ENCODE measurements at places on chromosomes 12 and 14.
A peak's percentile ranks its signal among the peaks of the same experiment; 100 is the strongest.

GRCh38 chr14:94573475-94574277 is 7.5 kb upstream of the SERPINA5 start:
- DNase-seq, result no peak

DNA sequence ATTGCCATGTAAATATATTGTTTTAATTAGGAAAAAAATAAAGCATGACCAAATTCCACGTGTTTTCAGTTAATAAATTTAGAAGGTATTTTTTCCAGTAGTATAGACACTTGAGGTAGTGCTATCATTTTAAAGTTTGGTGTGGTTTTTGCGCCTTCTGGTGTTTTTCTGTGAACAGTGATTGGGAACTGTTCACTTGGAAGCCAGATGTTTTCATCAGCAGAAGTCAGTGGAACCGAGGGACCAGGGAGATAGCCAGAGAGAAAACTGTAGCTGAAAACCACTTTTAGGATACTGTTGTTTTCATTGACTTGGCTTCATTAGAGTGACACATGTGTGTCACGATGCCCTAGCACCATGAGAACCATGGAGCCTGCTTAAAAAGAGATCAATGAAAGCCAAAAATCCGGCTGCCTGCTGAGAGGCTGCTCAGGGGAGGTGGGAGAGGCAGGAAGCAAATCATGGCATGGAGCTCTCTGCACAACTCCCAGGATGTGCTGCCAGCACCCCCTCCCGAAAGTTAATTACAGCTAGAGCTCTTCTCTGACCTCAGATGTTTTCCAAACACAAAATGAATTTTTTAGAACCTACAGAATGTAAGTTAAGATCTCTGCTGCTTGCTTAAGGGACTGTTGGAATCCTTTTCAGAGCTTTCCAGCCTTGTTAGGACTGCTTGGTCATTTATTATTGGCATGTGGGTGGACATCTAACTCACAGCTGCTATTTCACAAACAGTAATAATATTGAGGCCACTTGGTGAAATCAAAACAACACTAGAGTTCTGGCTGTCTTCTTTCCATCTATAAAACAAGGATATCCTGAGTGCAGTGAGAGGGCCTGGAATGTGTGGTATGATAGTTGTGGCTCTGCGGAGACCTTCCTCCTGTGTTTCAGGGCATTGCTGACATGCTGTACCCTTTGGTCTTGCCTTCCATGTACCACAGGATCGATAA is 192.3 kb downstream of the ANO4 start:
- no peak for DNase-seq

GRCh38 chr12:115433014-115433634 is 749.1 kb upstream of the TBX3 start:
- DNase-seq, result no peak

DNA sequence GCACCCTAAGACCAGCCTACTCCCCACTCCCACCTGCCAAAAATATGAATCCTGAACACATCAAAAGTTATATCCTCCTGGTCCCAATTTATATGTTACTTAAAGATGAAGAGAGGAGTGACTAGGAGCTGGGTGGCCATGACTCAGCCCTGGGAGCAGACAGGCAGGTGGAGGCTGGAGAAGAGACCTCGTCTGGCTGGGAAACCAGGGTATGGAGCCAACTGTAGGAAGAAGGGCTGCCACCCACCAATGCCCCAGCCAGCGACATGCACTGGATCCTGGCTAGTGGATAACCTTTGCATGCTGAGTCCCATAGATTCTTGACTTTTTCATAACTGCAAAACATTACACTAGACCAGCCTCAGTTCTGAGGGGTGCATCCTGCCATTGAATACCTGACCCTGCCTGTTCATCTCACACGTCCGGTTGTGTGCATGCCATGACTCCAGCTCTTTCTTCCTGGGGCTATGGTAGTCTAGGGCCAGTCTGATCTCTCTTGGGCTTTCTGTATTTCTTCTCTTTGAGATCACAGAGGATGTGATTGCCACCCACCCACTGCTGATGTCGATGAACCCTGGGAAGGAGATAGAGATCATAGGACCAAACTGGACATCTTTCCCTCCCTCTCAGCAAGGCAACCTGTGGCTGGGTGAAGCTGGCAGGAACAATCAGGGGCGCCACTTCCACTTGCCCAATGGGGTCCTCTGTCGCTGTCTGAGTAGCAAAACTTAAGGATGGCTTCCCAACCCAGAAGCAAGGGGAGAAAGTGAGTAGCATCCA is 69.6 kb upstream of the DDX11 start:
- DNase-seq, result no peak

GRCh38 chr14:68791078-68791901 is 1.6 kb downstream of the ZFP36L1 start:
- DNase-seq, result no peak

DNA sequence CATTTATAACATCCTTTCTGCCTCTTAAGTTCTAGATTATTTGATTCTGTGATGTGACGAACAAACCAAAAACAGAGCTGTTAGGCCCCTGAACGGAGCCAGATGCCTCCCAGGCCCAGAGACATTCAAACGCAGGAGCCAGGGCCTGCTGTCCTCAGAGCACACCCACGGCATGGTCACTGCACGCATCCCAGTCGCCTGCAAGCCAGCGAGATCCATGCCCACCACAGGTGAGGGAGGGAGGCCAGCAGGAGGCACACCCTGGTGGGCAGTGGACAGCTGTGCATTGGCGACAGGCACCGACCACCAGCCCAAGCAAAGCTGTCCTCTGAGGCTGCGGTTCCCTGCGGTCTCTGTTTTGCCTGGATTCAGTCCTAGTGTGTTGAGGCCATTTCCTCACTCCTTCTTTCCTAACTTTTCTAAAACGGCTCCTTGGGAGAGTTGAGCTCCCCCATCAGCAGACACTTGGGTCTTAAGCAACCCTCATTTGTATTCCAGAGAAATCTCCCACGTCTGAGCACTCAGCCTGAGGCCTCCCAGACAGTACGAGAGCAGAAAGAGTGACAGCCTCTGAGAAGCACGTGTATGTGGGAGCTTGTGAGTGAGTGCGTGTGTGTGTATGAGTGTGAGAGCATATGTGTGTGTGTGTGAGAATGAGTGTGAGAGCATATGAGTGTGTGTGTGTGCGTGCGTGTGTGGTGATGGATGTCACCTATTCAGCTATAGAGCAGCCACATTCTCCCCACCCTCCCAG is 81.2 kb downstream of the CHGA start:
- no peak for DNase-seq

DNA sequence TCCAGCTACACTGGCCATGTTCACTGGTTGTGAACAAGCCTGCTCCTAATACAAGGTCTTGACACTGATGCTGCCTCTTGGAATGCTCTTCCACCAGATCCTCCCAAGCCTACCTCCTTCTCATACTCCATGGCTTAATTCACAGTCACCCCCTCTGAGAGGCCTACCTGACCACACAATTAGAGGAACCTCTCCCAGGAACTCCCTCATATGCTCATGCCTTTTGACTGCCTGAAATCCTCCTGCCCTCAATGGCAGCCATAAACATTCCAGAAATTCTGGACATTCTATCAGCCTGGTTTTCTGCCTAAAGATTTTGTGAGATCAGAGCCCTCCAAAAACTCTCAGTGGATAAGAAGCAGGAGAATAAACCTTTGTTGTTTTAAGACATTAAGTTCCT is 340.2 kb downstream of the C12orf75 start:
- DNase-seq, result no peak

DNA sequence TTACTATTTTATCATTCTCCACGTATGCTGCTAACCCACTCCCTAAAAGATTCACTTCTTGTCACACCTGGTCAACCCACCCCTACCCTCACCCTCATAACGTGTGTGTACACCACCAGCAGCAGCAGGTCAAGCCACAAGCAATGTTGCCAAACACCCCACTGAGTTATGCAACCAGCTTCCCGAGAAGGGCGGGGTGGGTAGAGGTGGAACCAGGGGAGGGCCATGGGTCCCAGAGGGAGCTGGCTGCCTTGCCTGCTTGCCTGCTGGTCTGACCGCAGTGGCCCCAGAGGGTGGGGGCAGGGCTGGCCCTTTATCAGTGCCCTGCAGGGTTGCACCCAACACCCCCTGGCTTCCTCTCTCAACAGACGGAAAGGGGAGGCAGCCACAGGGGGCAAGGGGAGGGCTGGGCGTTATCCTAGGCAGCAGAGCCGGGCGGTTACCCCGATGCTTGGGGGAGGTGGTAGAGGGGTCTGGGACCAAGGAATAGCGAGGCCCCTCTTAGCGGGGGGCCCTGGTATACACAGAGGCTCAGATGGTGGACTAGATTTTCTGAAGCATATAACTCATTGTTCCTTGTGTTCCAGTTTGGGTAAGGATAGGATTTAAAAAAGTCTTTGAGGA is 3.5 kb upstream of the NFE2 start:
- DNase-seq, result no peak

DNA sequence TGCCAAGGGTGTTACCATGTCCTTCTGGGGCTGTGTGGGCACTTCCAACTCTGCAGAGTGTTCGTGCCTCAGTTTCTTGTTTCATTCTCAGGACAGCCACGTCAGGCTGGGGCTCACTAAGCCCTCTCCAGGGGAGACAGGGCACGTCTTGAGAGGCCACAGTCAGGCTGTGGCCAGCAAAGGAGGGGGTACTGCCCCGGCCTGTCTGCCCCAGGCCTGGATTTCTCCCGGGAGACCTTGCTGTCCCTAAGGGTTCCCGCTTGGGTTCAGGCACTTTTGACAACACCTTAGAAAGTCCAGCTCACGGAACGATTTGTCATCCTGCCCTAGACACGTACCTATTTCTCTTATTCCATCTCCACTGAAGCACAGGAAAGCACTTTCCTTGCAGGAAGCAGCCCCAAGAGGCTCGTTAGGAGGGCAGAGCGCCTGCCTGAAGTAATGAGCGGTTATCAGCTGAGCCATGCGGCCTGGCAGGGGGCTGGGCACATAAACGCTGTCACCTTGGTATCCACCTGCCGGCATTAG is 290.4 kb upstream of the RTL1 start:
- no peak for DNase-seq

DNA sequence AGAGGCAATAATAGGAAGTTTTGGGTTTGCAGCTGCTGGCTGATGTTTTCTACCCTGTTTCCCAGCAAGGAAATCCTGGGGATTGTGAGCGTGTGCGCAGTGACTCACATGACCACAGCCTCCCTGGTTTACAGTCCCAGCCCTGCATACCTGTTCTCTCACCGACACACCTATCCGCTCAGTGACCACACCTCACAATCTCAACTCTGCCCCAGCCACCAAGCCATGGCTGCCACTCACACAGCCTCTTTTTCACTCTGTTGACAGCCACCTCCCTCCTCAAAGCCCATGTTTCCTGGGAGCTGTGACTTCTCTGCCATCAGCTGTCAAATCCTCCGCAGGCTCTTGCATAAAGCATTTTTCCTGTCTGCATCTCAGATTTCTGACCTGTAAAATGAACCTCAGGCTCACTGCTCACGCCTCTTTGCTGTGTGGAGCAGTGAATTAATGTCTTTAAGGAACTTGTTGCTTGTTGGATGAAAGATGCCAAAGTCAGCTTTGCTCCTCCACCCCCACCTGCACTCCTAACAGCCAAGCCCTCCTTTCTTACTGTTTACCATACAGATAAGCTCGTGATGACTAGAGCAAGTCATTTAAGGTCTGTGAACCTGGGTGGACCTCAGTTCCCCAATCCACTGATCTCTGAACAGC is 43.5 kb downstream of the B4GALNT3 start:
- no peak for DNase-seq

DNA sequence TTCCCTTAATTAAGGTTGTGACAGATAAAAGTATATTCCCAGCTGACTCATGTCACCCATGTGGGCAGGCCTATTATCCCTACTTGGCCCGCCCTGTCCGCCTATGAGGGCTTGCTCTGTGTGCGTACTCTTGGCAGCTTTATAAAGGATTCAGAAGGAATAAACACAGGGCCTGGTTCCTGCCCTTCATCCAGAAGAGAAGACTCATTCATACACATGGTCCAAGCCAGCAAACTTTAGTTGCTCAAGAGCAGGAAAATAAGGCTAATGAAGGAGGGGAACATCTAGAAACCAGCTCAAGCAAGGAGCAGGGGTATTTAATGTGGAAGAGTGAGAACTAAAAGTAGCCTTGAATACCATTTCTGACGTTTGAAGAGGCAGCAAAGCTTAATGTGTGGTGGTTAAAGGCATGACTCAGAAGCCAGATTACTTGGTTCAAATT is 141.9 kb downstream of the CRADD start:
- DNase-seq, result no peak

GRCh38 chr14:101947577-101947903 is 16.8 kb upstream of the DYNC1H1 start:
- peak; percentile 13 for DNase-seq

GRCh38 chr14:77011245-77011644 is 17.3 kb downstream of the IRF2BPL start:
- no peak for DNase-seq

DNA sequence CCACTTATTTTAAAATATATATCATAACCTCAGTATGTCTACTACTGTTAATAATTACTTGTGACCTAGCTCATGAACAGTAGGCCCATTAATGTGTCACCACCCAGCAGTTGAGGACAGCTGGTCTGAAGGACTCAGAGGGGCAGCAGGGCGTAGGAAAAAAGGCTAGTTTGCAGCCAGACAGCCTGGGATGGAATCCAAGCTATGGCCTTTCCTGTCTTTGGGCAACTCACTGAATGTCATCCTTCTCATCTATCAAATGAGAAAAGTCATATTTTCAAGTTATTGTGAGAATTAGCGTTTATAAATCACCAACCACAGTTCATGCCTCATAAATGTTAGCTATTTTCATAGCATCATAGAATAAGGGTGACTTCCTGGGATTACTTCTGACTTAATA is 12.3 kb downstream of the DENND5B start:
- no peak for DNase-seq

- no peak for DNase-seq
These were observed 18.0 kb downstream of the CYP46A1 start for GRCh38 chr14:99702115-99702514.

- no peak for DNase-seq
These were observed 6.4 kb upstream of the TBPL2 start for GRCh38 chr14:55446833-55447232.

DNA sequence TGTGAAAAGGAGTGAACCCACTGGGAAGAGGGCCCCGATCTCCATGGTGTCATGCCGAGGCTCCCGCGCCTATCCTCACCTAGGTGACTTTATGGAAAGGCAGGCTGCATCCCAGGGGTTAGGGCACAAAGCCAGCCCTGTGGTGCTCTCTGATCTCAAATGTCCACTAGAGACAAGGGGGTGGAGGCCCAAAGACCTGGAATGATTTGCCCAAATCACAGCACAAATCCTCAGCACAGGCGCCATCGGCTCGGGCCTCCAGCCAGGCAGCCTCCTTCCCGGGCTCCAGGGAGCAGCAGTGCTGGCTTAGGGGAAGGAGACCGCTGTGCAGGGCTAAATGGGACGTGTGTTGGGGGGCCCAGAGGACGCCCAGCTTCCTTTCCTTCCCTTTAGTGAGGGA is 17.6 kb downstream of the CHGA start:
- DNase-seq, result no peak

DNA sequence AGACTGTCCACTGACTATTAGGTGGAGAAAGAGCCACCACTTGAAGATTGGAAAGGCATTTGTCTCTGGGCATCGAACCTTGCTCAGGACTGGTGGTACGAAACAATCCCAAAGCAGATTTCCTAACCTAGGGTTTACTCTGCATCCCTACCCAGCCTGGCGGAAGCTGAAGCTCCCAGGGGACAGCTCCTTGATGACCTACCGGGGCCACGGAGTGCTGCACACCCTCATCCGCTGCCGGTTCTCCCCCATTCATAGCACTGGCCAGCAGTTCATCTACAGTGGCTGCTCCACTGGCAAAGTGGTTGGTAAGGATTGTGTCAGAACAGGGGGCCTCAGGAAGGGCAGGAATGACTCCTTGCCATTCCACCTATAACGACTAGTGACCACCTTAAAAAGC is 6.5 kb upstream of the NRL start:
- no peak for DNase-seq

All from stimulated activated CD8-positive, alpha-beta memory T cell treated with anti-CD3 and anti-CD28 coated beads, Interleukin-12 subunit alpha, Interleukin-12 subunit beta, amount 100 ng/mL, for 4 hours (primary cell).